WTC11 (cell line): ENCODE measurements at places on chromosomes 3 and 15.

DNA sequence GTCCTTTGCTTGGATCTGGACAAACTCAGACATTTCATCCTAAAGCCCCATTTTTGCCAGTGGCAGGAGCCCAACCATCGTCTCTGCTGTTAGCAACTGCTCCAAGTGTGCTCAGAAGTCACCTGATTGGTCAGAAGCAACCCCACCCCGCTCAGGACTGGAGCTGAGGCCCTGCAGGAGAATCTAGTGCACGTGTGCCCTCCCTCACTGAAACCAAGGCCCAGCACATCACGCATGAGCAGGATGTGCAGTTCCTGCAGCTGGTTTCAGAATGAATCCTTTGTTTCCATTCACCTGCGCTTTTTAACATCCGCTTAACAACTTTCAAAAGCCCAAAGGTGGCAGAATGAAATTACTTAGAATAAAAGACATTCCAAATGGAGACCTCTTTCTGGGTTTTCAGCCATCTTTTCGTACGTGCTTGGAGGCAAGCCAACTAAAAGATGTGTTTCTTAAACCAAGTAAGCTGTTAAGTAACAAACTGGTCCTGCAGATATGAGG, 81.2 kb downstream of the SRGAP3 start:
- peak; percentile 44 for DNase-seq

- no peak for DNase-seq
Measured at GRCh38 chr3:31472479-31473390, 60.0 kb upstream of the STT3B start.

- DNase-seq: no peak
Measured at GRCh38 chr15:99238849-99239248, 10.5 kb downstream of the TTC23 start.

- no peak for DNase-seq
Measured at GRCh38 chr3:18098960-18099587, 326.1 kb downstream of the SATB1 start.

DNA sequence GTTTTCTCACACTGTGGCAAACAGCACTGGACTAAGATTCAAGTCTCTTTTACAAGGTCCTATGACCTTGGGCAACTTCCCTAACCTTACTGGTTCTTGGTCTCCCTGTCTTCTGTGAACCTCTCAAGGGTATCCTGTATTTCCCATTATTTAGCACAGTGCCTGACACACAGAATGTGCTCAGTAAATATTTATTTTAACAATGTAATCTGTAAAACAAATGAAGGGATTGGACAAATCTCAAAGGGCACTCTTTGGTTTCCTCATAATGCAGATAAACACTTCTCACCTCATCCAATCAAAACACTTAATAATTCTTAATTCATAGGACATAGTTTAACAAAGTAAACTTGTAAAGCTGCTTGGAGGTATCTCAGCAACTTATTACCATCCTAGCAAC, 12.8 kb downstream of the NUDT16 start:
- no peak for DNase-seq

DNA sequence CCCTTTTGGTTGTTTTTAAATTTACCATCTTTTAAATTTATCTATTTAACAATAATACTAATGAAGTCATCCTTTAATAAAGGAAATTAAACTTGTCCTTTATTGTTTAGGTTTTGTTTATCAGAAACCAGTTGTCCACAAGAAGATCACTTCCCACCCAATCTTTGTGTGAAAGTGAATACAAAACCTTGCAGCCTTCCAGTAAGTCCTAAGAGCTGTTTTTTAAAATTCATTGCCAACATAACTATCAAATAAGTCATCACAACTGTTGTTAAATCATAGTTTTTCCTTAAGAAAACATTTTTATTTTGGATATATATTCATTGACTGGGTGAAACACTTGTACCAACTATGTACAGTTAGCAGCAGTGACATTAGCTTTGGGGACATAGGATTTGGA, 59.4 kb downstream of the CALML4 start:
- no peak for DNase-seq

DNA sequence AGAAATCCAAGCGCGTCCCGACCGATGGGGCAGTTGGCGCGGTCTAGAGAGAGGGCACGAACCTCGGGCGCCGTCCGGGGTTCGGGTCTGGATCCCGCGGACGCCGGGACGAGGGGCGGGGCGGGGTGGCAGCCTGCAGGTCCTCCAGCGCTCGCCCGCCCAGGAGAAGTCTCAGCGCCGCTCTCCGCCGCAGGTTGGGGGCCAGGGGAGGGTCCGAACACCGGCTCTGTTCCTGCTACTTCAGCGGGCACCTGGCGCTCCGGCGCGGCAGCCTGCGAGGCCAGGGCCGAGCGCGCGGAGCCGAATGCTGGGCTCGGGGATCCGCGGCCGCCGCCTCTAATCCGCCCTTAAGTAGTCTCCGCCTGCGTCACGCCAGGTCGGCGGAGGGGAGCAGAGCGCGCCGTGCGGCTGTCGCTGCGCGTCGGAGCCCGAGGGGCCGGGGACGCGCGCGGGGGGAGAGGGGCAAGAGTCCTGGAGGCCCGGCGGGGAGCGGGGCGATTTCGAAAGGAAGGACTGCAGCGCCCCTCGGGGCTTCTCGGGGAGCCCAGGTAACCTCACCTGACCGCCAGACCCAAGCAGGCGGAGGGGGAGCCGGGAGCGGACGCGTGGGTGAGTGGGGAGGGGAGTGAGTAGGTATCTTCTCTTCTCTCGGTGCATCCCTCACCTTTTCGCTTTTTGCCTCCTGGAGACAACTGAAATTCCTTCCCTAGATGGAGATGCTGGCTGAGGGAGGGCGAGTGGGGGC, at the start of gene GJD2:
TSS of gene GJD2 (minus strand) at position 325 of the 745 bp plus-strand sequence. CDS start 510 bp downstream, outside the sequence.
- DNase-seq: peak; percentile 66

DNA sequence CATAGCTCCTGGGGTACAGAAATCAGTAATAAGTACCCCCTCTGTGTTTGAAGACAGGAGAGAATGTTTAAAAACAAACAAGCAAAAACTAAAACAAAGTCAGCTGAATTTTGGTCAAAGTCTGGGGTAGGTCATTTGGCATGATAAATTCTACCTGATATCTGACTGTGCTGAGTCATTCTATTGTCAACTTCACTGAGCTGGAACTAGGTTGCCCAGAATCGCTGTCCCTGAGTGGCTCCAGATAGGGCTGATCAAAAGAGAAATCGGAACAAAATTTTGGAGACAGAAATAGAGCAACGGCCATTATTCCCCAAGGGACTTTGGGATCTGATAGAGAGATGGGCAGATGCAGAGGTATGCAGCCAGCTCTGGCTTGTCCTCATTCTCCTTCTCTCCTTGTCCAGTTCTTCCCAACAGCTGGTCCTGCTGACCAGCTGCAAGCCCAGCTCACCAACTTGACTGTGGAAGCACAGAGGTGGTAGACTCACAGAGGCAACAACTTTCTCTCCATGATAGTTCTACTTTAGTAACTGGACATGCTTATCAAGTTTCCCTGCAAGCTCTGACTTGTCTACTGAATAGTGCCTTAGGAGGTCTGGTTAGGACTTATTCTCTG, 57.3 kb upstream of the MYRIP start:
- DNase-seq: no peak

DNA sequence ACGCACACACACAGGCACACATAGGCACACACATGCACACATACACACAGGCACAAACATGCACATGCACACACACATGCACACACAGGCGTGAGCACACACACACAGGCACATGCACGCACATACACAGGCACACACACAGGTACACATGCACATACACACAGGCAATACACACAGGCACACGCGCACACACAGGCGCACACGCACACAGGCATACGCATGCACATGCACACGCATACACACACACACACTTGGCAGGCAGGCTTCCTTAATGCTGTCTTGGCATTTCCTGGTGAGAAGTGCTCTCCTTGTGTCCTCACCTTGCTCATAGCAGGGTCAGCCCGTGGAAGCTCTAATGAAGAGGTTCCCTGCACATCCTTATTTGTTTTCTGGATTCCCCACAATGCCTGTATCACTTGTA, 8.4 kb upstream of the SLCO2A1 start:
- no peak for DNase-seq

DNA sequence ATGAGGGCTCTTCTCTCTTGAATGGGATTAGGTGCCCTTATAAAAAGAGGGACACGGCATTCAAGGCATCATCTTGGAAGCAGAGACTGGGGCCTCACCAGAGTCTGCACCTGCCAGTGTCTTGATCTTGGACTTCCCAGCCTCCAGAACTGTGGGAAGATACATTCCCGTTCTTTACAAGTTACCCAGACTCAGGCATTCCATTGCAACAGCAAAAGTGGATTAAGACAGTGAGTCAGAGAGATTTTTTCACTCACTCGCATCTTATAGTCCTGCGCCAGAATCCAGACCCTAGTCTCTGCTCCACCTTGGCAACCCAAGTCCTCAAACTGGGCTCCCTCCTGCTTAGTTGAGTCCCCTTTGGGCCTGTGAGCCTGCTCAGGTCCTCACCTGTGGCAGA, 2.7 kb downstream of the LCTL start:
- DNase-seq: no peak

DNA sequence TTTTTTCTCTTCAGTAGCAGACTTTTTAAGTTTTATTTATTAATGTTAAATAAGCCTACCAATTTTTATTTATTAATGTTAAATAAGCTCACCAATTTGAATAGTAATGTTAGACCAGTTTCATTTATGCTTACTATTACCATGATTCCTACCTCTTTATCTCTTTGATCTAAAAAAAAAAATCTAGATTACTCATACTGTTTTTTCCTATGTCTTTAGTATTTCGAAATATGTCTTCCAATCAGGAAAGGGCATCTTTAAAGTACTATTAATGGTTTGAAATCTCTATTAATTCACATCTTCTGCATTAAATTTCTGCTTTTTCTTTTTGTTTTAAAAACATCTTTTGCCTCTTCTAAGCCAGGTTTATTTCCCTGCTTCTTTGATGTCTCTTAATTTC, 27.5 kb upstream of the MAPKBP1 start:
- no peak for DNase-seq

DNA sequence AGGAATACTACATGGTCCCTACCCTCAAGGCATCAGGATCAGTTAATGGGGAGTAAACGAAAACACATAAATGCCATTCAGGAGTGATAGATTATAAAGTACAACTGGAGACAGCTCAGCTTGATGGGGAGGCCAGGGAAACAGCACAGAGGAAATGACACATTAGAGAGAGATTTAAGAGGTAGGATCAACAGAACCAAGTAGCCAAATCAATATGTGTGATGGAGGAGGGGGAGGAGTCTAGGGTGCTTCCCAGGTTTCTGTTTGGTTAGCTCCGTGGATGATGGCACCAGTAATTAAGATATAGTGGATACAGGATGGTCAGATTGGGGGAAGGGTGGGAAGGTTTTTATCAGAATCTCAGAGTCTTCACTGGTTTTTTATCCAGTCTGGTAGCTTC, 229.5 kb upstream of the ROPN1 start:
- DNase-seq: no peak
